ENCODE measurements at places on chromosomes 6 and 20.
A peak's percentile ranks its signal among the peaks of the same experiment; 100 is the strongest.

DNA sequence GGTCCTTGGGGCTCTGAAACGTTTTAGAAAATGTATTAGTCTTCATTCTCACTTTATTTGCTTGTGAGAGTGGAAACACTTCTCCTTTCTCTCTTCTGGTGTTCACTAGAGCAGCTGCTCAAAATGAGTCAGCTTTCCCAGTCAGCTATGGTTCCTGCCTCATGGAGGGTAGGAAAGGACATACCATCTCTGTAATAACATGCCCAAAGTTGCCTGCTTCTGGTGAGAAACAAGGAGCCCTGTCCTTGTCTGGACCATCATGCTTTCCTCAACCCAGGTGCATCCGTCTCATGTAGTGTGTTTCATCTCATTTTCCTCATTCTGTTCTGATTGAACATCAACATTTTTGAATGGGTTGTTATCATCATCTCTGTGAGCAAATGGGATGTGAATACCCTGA, 17.1 kb upstream of the TINAG start:
- DNase-seq: no peak

- no peak for DNase-seq
These were observed 60.8 kb downstream of the FAM83B start for GRCh38 chr6:54907355-54907754.

DNA sequence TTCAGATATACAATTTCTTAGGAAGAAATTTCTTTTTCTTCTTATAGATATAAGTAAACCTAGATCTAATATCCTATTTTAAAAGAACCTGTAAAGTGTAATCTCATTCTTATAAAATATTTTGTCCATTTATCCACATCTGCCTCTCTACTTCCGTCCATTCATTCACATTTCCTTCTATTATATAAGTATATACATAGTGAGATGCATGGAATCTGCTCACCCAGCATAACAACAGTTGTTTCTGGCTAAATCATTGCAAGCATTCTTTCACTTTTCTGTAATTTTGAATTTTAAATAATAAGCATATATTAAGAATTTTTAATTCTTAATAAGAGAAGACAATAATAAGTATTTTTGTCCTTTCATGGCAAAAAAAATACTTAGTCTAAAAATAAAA, 45.4 kb downstream of the CEP162 start:
- no peak for DNase-seq

DNA sequence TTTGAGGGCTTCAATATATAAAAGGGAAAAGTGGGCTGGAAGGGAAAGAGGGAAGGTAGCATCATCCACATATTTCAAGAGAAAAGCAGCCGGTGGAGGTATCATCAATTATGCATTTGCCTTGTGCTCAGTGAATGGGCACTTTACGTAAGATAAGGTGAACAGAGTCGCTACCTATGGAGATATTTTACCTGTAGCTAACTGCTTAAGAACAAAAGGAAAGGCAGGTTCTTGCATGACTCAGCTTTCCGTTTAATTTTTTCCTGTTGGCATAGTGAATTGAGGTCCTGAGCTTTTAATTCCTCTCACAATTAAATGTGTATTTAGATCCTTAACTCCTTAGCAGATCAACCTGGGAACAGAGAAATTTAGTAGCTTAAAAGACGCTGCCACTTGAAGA, 25.5 kb upstream of the PLCB4 start:
- DNase-seq: no peak

DNA sequence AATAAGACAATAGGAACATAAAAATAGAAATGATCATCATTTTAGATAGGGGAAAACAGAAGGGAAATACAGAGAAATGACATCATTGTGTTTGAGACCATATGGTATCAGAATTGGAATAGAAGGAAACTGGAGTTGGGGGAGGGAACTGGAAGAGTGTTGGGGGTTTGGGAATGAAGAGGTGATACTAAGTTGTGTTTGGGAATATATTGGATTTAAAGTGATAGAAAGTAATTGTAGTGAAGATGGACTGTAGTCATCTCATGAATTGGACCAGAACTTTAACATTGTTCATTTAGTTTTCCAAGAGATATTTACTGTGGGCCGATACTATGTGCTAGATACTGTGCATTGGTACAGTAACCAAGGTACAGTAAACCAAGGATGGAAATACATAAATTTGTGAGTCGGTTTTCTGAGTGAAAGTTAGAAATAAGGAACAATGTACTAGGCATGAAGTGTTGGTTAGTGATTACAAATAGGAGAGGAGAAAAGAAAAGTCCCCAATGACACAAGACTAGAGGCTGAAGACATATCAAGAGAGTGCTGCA, 32.3 kb downstream of the KCNQ5 start:
- DNase-seq: no peak

DNA sequence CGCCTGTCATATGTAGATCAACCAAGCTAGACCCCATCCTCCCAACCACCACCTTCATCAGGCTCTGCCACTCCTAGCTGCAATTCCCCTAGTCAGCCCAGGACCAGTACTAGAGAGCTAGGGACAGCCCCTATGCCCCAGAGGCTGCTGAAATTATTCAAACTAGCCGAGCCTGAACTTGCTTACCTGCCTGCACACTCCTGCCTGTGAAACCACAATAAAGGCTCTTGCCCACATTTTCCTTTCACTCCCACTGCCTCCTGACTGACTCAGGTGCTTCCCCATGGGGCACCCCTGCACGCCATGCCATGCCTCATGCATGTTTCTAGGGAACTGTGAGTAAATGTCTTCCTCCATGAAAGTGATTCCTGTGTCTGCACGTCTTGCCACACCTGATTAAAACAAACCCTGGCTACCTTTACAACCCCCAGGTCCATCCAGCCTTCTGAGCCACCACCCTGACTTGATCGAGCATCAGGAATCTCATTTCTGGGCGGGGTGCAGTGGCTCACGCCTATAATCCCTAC, 66.5 kb upstream of the IER3 start:
- peak; percentile 84 for DNase-seq
